ENCODE measurements at places on chromosomes 4 and X.

- no peak for DNase-seq
Measured at GRCh38 chr4:190015538-190016368, 11.3 kb downstream of the FRG2 start.

GRCh38 chr4:80271801-80272200, 5.3 kb downstream of the FGF5 start:
- no peak for DNase-seq

- DNase-seq = no peak
Measured at GRCh38 chr4:152243896-152244595, 291.8 kb downstream of the FBXW7 start.

- DNase-seq = no peak
Measured at GRCh38 chrX:10798041-10798440, 177.7 kb upstream of the MID1 start.

DNA sequence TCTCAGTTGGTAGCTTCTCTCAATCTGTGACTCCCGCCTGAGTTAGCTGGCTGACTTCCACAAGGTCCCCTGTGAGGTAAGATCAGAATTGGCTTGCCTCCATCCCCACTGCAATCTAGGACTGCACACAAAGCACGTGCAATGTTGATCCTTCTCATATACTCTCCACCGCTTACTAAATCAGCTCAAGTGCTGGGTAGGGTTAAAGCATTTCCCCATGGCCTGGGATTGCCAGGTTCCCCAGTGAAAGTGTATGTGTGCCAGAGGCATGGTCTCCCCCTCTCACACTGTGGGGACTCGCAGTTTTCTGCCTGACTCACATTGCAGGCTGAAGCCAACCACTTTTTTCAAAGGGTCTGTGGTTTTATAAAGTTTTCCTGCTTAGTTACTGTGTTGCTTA, 886.9 kb downstream of the FAM133A start:
- DNase-seq = no peak

DNA sequence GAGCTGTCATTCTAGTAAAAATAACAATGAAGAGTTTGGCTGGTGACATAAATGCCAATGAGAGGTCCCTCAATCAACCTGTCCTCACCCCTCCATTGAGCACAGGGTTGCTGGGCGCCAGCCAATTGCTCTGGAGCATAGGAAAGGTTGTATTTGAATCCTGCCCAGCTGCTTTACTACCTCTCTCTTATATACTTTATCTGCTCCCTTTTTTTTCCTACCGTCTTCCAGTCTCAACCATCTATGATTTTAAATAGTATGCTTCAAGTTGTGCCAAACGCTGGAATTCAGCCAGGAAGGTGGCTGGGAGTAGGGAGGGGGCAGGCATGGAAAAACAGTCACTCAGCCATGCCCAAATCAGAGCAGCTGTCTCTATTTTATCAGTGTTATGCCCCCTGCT, 153.8 kb downstream of the NR3C2 start:
- no peak for DNase-seq

DNA sequence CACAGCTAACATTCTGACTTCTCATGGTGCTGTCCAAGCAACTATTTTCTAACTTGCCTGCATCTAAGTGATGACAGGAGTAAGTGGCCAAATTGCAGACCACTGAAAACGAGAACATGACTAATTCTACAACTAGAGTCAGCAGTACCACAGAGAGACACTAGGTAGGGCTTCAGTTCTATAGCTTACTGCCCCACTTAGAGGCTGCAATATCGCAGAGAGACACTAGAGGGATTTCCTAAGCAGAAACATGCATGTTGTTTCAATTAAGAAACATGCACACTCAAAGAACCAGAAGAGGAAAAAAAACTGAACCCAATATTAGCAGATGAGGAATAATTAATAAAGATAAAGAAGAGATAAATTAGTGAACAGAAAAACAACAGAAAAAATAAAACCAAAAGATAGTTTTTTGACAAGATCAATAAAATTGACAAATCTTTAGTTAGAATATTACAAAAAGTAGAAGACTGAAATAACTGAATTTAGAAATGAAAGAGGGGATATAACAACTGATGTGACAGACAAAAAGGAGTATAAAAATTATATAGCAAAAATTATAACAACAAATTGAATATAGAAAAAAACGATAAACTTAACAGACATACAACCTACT, 100.8 kb downstream of the SPIN4 start:
- no peak for DNase-seq

DNA sequence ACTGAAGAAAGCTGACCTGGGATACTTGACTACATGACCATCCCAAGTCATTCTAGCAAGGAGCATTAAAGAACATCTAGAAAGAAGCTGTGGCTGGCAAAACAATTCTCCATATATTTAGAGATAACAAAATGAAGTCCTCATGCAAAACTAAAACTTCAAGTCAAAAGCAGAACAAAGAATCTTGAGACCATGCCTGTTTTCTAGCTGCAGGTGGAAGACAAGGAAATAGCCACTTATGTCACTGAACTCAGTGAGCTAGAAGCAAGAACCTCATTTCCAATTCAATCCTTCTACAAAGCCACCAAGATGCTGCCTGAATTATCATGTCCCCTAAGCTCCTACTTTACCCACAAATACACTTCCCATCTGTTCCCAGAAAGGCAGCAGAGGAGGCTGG, 13.8 kb downstream of the USP46 start:
- DNase-seq = no peak

GRCh38 chr4:168560184-168561180, 63.6 kb downstream of the PALLD start:
- no peak for DNase-seq

- no peak for DNase-seq
Measured at GRCh38 chr4:71187404-71188155, 151.2 kb upstream of the SLC4A4 start.

DNA sequence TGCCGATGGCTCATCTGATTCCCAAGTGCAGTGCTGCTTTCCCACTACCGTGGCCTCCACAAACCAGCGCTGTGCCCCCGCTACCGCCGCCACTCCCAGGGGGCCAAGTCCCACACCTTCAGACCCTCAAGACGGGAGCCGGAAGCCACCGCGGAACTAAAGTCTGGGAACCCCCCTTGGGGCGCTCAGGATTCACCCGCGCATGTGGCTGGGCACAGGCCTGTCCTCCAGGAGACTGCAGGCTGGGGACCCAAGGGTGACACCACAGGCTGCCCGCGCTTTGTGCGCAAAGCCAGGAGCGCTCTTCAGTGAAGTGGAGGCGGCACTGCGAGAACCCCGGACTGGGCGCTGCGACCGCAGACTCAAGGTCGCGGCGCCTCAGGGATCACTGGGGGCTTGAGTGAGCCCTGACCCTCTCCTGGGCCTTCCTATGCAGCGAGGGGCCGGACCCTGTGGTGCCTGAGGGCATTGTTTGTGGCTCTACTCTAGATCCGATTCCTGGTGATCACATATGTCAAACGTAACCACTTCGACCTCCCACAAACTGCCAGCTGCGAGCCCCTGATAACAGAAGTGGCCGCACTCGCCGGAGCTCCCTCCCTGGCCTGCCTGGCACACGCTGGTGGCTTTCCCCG, 20.4 kb upstream of the TBC1D14 start:
- DNase-seq = no peak

GRCh38 chrX:57817302-57817701, 93.0 kb downstream of the ZXDA start:
- DNase-seq = no peak

DNA sequence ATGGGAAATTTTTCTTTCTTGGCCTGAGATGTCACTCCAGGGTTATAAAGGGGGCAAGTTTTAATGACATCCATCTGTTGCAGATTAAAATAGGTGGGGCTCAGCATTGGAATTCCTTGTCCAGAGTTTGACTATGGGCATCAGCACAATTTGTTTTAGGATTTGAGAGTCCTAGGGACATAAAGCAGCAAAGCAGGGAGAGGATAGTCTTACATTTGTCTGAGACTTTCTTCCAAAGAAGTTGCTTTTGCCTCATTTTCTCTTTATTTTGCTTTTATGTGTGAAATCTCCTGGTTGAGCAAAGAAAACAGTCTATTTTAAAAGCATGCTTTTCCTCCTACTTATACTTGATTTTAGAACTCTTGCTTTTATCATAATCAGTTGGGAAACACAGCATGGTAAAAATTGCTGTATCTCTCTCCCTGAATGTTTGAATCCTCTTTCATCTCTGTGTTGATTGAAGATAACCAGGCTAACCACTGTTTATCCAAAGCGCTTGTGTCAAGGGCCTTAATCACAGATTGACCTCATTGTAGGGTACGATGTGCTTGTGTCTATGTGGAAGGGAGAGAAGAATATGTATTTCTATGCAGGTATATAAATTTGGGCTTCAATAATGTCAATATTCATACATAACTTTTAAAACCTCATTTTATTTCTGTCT, 121.5 kb downstream of the ANK2 start:
- no peak for DNase-seq

- no peak for DNase-seq
Measured at GRCh38 chrX:42755815-42756214, 22.1 kb downstream of the PPP1R2C start.

- no peak for DNase-seq
Measured at GRCh38 chr4:82519072-82519471, 42.7 kb downstream of the TMEM150C start.

GRCh38 chr4:147955827-147956558, 224.1 kb downstream of the ARHGAP10 start:
- no peak for DNase-seq

DNA sequence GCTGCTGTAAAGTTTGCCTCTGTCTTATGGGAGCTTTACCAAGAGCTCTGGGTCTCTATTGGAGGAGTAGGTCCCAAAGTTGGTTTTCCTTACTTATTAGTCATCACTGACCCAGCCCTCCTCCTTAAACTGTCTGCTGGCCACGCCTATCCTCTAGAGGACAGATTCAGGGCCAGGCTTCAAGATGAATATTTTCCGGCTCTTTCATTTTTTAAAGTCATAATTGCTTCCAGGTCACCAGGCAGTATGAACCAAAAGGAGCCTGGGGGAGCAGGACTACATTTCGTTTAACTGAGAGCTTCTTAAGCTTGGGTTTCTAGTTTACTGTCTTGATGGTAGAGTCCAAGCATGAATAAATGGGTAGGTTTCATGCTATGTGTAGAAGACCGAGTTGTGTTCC, 13.7 kb downstream of the BCORL1 start:
- no peak for DNase-seq

GRCh38 chrX:99719140-99719539, 690.9 kb downstream of the PCDH19 start:
- no peak for DNase-seq

DNA sequence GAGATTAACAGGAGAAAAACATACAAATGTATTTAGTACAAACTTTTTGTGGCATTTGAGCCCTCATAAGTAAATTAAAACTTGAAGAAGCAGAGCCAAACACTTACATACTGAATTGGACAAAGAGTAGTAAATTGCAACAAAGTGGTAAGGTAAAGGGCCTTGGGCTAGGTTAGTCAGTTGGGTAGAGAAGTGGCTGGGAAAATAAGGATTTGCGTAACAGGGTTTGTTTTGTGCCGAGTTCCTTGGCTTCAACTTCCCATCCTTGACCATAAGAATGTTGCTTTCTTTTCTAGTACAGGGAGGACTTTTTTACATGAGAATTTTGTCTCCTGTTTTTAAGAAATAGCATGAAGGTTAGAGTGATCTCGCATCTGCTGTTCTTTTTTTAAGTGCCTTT, 33.3 kb upstream of the DSPP start:
- no peak for DNase-seq

DNA sequence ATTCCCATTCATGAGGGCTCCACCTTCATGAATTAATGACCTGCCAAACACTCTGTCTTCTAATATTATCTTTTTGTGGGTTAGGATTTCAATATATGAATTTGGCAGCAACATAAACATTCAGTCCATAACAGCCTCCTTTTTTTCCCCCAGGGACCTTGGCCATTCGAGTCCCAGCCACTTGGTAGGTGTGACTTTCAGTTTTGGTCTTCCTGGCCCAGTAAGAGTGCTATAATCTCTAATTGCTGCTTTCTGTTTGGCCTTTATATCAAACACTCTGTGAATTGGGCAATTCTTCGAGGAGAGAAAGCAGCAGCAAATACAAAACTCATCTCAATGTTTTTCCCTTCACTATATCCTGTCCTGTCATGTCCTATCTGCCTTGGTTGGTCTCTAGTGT, 12.4 kb upstream of the RADX start:
- DNase-seq = no peak

- DNase-seq = no peak
Measured at GRCh38 chr4:22708961-22709360, 16.2 kb downstream of the GBA3 start.

GRCh38 chrX:18956303-18957032, 27.4 kb downstream of the PHKA2 start:
- DNase-seq = no peak

DNA sequence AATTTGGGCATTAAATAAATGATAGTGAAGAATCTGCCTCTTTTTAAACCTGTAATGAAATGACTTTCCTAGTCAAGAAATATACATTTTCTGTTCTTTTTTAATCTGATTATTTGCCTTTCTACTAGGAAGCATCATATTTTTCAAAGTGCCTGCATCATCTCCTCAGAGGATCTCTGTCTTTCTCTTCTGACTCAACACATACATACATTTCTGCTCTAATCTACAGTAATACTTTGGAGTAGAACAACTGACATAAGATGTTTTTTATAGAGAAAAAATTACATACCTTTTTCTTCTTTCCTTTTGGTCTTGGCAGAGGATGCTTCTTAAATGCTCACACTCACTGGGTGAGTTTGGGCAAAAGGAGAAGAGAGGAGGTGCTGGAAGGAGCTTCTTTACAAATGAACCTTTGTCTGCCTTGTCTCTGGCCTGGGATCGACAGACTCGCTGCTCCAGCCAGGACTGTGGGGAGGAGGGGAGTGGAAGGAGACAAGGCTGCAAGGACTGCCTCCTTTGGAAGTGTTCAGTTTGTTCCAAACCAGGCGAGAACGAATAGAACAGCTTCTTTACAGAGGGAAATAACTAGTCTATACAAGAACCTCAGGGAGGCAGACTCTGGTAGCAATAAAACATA, at the start of gene SCRG1:
TSS of gene SCRG1 (minus strand) at position 338 of the 637 bp plus-strand sequence. CDS start 7,702 bp downstream, outside the sequence.
- DNase-seq = no peak

DNA sequence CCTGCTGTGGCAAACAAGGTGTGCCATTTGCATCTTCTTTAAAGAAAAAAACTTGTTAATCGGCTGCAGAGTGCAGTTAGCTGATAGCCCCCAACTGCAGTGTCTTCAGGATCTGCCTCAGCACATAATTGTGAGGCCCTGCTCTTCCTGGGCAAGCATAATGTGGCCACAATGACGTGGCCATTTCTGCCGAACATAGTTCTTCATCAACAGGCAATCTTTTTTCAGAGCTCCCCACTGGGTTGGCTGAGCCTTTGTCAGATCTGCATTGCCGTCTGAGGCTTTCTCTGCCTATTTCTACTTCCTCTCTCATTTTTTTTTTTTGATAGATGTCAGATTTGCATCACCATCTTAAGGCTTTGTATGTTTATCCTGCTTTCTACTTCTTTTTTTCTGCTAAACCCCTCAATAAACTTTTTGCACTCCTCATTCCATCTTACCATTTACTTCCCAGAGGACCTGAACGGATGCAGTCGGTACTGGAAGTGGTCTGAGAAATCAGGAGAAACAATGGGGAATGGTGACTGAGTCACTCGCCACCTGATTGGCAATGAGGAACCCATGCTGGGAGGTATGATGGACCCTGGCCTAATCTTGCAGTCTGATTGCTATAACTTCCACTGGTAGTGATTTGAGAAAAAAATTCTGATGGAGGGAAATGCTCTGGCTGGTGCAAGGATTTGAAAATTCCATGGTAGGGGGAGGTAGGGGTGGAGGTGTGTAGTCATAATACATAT, 21.2 kb upstream of the TAB3 start:
- no peak for DNase-seq

GRCh38 chr4:74400395-74400794, 35.5 kb downstream of the EREG start:
- DNase-seq = no peak

- no peak for DNase-seq
Measured at GRCh38 chr4:140103676-140104075, 50.3 kb downstream of the MAML3 start.
